ENCODE measurements at places on chromosomes 3 and 15. TPM values are rescaled to one million over a fixed set of nuclear protein-coding genes. Genes with fewer than 3 reads are reported as not detected.
A peak's percentile ranks its signal among the peaks of the same experiment; 100 is the strongest.

Gene GOLGA6A
- 0.15 TPM for total RNA-seq

Gene CD86
- total RNA-seq, result 1.4 TPM

Gene CFAP91
- 7.8 TPM for total RNA-seq

Gene ALDH1L1
- total RNA-seq, result 19.6 TPM

DNA sequence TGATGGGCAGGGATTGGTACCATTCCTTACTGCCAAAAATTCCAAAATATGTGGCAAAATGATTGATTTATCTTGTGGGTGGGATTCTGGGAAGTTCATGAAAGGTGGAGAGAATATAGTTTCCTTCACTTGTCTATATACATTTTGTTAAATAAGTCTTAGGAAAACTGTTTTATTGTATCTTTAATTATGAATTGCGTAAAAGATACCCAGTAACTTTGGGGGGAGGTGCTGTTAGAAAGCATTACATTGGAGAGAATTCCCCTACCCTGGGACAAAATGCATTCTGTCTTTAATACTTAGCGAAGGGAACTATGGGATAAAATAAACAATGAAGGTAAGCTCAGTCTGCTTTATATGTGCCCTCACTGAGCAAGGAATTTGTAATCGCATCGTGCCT lies 4.6 kb downstream of the SETD5 start:
- ATAC-seq, result no peak

GRCh38 chr3:172666873-172667694 lies 43.8 kb downstream of the NCEH1 start:
- ATAC-seq, result peak; percentile 91

- ATAC-seq, result no peak
Measured at GRCh38 chr15:39132070-39132469, 448.8 kb upstream of the THBS1 start.

DNA sequence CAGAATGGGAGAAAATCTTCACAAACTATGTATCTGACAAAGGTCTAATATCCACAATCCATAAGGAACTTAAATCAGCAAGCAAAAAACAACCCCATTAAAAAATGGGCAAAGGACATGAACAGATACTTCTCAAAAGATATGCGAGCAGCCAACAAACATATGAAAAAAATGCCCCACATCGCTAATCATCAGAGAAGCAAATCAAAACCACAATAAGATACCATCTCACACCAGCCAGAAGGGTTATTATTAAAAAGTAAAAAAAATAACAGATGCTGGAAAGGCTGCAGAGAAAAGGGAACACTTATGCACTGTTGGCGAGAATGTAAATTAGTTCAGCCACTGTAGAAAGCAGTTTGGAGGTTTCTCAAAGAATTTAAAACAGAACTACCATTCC lies 80.2 kb upstream of the ATP11B start:
- no peak for ATAC-seq

GRCh38 chr3:109977897-109978296 lies 640.6 kb upstream of the DPPA4 start:
- no peak for ATAC-seq

DNA sequence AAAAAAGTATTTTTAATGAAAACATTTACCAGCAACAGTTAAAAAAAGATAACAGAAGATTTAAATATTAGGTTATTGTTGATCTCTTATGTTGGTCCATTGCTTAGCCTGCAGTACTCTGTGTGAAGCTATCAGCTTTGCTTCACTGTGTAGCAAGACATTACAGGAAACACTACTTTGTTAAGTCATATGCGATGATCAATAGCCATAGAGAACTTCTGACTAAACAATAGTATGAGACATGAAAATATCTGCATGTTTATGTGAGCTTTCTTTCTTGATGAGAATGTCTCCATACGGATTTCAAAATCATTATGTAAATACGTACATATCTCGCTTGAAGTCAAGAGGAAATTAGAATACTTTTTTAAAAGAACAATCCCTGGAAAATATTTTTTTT lies 27.0 kb upstream of the CAPN3 start:
- ATAC-seq, result no peak

- no peak for ATAC-seq
Measured at GRCh38 chr3:184239708-184240107, 9.1 kb downstream of the ALG3 start.

GRCh38 chr3:197883541-197883940 lies 66.4 kb upstream of the RPL35A start:
- no peak for ATAC-seq

- ATAC-seq, result no peak
Measured at GRCh38 chr3:187072511-187072910, 66.8 kb downstream of the RPL39L start.

- ATAC-seq, result no peak
Measured at GRCh38 chr3:11204697-11205348, 50.5 kb downstream of the HRH1 start.

DNA sequence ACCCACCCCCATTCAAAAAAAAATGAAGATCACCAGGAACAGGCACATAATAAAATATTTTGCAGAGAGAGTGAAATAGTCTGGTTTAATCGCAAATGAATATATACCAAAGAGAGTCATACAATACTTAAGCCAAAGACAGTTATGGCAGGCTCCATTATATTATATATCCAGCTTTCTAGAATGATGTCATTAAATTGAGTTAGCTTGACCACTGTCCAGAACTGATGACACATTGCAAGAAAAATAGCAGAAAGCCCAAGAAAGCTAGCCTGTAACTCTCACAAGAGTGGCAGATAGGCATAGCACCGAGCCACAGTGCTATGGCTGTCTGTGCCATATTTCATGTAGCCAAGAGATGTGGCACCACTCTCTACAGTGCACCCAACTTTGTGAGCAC lies 231.9 kb upstream of the SEMA6D start:
- no peak for ATAC-seq

Data from gastroesophageal sphincter (tissue), 4 donors.